ENCODE measurements at places on chromosomes 2 and 18.

- DNase-seq = no peak
Measured at GRCh38 chr2:35114765-35115164, 1240.8 kb upstream of the CRIM1 start.

DNA sequence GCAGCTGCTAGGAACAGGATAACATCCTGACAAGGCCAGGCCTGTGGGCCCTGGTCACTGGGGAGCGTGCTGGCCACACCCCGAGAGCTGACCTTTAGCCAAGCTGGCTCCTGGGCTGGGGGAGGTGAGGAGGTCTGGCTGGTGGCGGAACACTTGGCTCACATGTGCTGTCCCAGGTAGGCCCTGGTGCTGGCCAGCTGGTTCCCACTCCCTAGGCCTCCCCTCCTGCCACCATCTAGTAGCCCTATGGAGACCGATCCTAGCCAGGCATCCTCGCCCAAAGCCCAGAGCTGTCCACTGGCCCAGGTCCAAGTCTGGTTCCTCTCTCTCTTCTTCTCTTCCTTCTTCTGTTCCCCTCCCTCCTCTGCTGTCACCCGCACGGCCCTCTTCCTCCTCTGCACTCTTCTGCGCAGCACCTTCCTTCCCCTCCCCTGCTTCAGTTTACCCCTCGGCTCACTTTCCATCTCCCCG lies 52.4 kb downstream of the TNS1 start:
- no peak for DNase-seq

- DNase-seq = no peak
Measured at GRCh38 chr2:84373391-84373790, 85.7 kb downstream of the SUCLG1 start.

DNA sequence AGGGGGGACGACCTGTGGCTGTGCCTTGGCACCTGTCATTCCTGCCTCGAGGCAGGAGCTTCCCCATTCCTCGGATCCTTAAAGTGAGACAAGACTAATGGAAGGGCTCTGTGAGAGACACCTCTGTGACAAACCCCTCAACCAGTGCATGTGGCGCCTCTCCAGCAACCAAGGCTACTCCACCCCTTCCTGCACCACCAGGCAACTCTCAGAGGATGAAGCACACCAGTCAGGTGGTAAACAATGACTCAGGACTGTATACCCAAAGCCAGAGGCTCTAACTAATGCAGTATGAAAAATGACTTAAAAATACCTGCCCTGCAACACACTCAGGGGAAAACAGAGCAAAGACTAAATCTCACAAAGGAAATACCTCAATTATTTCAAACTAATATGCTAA lies 136.9 kb downstream of the UXS1 start:
- no peak for DNase-seq

DNA sequence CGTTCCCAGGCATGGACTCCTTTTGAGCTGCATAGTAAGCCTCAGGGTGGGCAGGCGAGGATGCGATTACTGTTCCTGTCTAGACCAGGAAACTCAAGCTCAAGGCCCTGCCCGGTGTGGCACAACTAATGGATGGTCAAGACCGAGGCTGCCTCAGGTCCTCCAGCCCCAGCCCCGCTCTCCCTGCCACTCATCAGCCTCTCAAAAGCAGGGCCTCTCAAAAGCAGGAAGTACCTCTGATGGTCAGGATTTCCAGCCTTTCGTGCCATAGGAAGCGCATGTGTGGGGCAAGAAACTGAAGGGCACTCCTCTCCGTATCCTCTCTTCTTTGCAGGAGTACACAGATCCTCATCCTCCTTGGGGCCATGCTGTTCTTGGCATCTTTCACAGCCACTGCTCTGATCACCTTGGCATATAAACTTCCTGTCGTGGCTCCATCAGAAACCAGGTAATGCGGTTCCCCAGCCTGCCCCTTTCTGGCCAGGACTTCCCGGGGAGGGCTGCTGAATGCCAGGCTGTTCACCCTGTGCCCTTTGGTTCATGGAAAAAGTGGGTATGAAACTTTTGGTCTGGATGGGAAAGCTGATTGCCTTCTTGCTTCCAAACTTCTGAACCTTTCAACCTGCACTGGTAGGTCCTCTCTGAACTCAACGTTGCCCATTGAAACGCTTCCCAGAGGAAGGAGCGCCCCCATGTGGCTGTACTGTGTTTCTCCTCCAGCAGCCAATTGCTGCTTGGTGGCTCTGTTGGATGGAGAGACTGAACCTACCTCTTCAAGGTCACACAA lies 82.8 kb upstream of the SEC11C start:
- no peak for DNase-seq

GRCh38 chr2:180394305-180394704 lies 387.2 kb upstream of the CWC22 start:
- DNase-seq = no peak

GRCh38 chr2:232883116-232883721 lies 13.2 kb downstream of the SNORC start:
- DNase-seq = no peak

- DNase-seq = no peak
Measured at GRCh38 chr18:36711813-36712444, 116.9 kb downstream of the TPGS2 start.

- DNase-seq = no peak
Measured at GRCh38 chr2:52970642-52971041, 797.0 kb upstream of the CHAC2 start.

DNA sequence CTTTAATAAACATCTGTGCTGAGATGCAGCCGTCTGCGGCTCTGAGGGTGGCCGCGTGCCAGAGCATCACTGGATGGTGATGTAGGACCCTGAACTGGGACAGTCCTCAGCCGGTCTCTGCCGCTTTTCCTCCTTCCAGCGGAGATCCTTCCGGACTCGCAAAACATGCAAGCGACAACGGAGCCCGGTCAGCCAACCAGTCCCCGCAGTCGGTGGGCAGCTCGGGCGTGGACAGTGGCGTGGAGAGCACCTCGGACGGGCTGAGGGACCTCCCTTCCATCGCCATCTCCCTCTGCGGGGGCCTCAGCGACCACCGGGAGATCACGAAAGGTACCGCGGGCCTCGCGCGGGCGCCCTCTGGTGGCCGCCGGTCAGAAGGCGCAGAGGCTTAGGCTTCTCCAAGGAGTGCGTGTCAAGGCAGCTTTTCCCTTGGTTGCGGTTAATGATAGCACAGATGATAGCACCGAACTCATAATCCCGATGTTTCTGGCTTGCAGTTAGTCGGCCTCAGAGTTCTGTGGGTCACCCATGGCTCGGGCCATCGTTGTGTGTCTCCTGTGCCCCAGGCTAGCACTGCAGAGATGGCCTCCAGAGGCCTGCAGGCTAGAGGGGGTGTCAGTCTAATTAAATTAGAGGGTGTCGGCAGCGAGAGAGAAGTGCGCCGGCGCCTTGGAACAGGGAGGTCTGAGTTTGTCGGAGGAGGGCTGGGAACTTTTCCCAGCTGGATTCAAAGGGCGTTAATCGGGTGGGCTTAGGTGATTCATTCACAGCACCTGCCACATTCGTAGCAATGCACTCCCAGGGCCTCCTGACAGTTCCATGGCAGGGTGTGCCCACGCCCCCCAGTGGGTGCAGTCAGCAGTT lies 38.5 kb downstream of the LPIN1 start:
- peak; percentile 71 for DNase-seq

- peak; percentile 19 for DNase-seq
Measured at GRCh38 chr2:228938629-228939028, 332.5 kb downstream of the PID1 start.

DNA sequence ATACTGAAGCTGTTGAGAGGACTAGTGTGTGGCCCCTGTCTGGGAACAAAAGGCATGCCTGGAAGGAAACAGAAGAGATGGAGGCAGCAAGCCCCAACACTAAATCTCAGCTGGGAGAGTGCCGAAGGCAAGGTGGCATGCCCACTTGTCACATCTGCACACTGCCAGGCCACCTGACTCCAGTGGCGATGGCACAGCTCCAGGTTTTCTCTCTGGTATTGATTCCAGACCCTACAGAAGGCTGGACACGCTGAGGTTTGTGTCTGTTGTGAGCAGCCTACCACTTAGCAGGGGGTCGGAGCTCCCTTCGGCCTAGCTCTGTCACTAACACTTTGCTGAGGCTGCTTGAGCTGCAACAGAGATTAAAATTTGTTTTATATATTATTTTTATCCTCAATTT lies 307.3 kb downstream of the TDRD15 start:
- DNase-seq = no peak

DNA sequence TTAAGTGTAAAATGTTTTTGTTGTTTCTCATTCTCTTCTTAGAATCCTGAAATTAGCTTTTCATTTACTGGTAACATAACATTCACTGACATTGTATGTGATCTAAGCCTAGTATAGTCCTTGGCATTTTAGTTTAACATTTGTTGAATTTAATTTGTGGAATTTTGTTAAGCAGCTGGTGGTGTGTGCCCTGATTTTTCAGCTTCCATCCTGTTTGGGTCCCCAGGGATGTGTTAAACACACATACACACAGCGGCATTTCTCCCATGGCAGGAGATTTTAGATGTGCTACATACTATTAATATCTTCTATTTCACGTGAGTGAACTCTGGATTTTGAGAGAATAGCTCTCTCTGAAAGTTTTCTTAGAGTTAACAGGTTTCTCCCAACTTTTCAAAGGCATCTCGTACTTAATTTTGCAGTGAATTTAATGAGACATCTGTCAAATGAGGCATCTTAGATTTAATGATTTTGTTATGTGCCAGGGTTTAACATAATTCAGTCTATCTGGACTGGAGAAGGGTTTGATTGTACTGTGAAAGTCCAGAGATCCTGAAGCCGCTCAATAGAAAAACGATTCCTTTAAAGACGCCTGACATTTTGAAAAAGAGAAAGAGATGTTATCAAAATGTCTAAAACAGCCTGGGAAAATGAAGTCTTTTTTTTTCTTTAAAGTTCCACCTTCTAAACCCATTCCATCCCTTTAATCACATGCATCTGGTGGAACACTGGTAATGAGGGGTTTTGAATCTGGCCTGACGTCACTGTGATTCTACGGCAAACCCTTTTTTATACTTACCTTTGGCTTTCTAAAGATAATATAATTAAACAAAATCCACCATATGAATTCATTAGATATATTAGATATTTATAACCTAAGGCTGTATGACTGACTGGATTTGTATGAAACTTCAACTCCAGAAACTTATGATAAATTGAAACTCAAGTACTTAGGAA lies 6.8 kb downstream of the PHLPP1 start:
- no peak for DNase-seq

DNA sequence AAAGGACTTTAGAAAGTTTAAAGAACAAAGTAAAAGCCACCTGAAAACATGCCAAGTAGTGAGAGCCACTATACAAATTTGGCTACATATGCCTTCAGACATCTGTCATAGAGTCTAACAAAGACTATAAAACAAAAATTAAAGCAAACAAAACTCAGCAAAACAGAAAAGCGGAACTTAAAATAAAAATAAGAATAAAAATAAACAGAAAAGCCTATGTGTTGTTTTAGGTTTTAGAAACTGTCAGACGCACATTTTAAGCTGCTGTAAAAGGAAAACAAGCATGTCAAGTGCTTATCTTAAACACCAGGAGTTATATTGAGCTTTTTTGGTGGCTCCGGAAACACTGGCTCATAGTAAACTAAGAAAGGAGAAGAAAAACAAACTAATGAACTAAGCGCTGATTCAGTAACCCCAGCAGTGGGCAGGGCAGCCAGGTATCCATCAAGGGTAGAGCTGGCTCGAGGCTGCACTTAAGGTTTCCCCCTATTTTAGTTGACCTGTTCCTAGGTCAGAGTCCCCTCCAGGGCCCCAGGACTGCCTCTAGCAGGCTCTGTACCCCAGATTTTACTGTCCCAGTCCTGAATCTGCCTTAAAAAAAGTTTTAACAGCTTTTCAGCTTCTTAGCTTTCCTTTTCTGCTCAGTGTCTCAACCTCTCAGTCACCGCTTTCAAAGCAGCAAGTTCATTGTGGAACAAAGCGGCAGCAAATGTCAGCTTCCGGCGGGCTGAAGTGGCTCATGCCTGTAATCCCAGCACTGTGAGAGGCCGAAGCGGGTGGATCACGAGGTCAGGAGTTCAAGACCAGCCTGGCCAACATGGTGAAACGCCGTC lies 15.4 kb upstream of the RMC1 start:
- DNase-seq = no peak

DNA sequence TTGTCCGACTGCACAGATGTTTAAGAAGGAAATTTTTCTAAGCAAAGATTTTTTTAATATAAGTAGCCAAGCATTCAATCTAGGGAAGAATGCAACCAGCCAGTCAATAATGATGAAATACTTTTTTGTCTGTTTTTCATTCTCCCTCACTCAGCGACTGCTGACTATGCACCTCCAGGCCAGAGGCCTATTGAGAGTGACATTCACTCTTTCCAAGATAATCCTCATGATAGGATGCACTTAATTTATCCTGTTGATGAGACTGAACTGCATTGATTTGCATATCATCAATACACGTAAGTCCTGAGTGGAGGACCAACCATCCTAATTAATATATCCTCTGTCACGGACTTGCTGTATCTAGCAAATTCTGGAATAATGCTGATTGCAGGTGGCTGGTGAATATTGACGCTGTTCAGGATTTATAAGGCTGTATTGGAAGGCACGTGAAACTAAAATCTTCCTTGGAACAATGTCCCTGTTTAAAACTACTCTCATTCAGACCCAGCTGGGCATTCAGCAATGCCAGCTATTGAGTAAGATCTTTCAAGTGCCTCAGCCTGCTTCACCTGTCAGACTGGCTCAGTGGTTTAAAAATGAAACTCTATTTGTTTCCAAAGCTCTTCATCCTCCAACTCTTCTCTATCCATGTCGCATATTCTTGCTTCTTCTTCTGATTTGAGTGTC lies 142.2 kb downstream of the MAP2 start:
- no peak for DNase-seq

DNA sequence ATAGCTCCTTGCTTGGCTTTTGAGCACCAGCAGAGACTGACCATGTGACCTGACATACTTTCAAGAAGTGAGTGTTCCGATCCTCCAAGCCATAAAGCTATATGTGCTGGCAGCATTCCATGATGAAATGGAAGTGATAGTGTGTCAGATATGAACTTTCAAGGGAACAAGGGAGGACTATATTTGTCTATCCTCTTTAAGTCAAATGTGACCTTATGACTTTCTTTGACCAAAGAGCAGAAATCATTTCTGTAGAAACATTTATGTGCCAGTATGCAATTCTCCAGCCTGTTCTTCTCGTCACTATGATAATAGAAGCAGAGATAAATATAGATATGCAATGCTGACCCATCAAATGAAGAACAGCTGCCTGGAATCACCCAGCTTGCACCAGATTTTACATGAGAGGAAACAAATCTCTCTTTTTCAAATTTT lies 14.4 kb downstream of the HYCC2 start:
- peak; percentile 30 for DNase-seq

GRCh38 chr2:240451791-240452461 lies 16.5 kb downstream of the GPC1 start:
- no peak for DNase-seq

DNA sequence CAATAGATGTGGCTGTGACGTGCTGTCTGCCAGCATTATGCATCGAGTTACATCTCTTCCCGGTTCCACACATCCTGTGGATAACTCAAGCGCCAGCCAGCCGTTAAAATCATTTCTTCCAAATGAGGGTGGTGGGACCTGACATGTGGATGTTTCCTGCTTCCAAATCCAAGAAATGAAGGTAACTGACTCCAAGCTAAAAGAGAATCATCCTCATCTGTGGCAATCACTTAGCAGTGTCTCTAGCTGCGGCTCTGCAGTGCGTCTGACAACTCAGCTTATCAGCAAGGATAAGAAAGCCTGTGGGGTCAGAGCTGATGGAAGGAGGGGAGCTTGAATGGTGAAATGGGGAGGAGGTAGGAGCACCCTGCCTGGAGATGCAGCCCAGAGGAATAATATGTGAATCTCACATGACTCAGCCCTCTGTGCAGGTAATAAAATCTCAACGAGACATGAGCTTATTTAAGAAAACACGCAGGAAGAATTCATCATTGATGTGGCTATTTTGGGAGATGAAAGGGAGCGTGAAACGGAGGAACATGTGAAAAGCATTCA lies 382.2 kb upstream of the TRIB2 start:
- no peak for DNase-seq

- no peak for DNase-seq
Measured at GRCh38 chr2:131035112-131035825, 58.0 kb downstream of the FAM168B start.

Measured in muscle of back (tissue), 13 donors.